ENCODE measurements at places on chromosomes 5 and 9. TPM values are rescaled to one million over a fixed set of nuclear protein-coding genes. Genes with fewer than 3 reads are reported as not detected.

The POLR3G gene
- total RNA-seq: 2.0 TPM

The CTXN3 gene
- not detected for total RNA-seq

The PPP3R2 gene
- total RNA-seq: not detected

The PCA3 gene
- 0.26 TPM for total RNA-seq

The ENHO gene
- not detected for total RNA-seq

The SCGB3A2 gene
- total RNA-seq: not detected

The IGFBPL1 gene
- not detected for total RNA-seq

The SLC6A7 gene
- total RNA-seq: not detected

The SLC12A7 gene
- 12.4 TPM for total RNA-seq

The BSPRY gene
- not detected for total RNA-seq
